ENCODE measurements at places on chromosomes 3 and 15. TPM values are rescaled to one million over a fixed set of nuclear protein-coding genes. Genes with fewer than 3 reads are reported as not detected.

Gene LRIG1
- total RNA-seq = 93.9 TPM

Gene GOLGA8Q
- 1.4 TPM for total RNA-seq

Gene NEK10
- 11.7 TPM for total RNA-seq

Gene ACKR4
- 2.9 TPM for total RNA-seq

Gene PSTPIP1
- 5.0 TPM for total RNA-seq
